AG10803 (cell line): ENCODE measurements at places on chromosomes 11 and 22.
A peak's percentile ranks its signal among the peaks of the same experiment; 100 is the strongest.

DNA sequence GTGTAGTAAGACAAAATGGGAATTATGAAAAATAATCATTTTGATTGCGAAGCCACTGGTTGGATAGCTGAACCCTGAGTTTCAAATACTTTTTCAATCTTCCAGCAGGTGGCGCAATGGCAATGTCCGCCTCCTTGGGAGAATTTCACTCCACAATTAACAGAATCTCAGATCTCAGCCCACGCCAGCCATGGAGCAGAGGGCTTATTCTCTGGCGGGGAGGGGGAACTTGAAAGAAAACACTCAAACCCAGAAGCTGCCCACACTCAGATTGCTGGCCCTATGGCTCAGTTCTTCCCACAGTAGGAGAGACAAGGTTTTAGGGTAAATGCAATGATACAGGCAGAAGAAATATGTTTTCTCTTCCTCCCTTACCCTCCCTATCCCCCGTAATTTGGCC is 38.7 kb upstream of the RCN1 start:
- DNase-seq = peak; percentile 56

DNA sequence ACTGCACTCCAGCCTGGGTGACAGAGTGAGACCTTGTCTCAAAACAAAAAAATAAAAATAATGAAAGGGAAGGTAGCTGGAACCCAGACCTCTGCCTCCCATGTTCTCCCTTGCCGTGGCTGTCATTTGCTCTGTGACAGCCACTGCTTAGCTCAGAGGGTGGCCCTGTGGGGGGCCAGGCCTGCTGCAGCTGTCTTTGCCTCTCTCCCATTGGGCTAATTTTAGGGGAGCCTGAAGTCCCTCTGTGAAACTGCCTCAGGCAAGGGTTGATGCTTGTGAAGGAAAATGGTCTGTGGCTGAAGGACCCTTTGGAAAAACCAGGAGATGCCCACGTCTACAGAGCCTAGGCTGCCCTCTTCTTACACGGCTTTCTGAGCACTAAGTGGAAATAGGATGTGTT is 42.9 kb downstream of the C11orf91 start:
- no peak for DNase-seq

DNA sequence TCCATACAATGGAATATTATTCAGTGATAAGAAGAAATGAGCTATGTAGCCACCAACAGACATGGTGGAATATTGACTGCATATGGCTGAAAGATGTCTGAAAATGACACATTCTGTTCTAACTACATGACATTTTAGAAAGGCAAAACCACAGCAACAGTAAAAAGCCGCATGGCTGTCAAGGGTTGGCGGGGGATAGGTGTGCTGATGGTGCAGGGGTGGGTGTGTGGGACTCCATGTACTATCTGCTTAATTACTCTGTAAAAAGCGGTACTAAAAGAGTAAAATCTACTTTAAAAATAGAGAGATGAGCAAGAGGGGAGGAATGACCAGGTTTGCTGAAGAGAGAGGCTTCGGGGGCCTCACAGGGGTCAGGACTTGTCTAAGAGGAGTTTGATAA is 16.7 kb upstream of the YPEL1 start:
- DNase-seq = no peak

DNA sequence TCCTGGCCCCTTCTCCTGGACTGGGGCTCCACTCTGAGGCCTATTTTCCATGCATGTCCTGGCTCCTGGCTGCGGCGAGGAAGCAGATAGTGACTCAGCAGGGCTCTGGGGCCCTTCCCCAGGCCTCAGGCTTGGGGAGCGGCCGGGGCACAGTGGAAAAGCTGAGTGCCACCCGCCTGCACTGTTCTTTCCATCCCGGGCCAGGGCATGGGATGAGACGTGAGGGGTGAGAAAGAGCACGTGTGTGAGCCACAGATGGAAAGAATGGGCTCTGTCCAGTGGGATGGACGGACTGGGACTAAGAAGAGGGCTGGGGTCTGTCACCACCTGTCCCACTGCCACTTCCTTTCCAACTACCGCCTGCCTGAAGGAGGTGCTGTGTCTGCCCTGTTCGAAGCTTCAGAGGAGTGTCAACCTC is 12.8 kb downstream of the SLC37A2 start:
- DNase-seq = no peak

- peak; percentile 90 for DNase-seq
These were observed 344.7 kb downstream of the MN1 start for GRCh38 chr22:27456696-27457503.

GRCh38 chr11:45659031-45659817 is 6.2 kb downstream of the CHST1 start:
- DNase-seq = no peak

- DNase-seq = no peak
These were observed 126.4 kb downstream of the CEP164 start for GRCh38 chr11:117453886-117454563.

DNA sequence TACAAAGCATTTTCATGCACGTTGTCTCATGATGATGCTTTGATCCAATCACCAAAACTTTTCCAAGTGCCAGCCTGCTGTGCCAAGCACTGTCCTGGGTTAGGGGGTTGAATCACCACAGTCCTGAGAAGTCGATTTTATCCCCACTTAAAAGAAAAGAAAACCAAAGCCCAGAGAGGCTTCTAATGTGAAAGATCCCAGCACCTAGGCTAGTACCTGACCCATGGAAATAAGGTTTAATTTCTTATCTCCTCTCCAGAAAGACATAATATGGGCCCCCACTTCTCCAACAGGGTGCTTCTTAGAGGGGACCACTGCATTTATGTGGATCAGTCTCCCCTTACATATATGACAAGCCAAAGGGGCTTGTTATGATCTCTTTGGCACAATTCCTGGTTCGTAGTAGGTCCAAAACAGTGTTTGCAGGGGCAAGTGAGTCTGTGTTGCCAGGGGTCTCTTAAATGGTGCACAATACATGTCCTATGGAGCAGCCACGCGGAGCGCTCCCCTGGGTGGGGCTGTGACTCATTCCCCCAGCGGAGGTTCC is 1.9 kb upstream of the BCL9L start:
- no peak for DNase-seq

DNA sequence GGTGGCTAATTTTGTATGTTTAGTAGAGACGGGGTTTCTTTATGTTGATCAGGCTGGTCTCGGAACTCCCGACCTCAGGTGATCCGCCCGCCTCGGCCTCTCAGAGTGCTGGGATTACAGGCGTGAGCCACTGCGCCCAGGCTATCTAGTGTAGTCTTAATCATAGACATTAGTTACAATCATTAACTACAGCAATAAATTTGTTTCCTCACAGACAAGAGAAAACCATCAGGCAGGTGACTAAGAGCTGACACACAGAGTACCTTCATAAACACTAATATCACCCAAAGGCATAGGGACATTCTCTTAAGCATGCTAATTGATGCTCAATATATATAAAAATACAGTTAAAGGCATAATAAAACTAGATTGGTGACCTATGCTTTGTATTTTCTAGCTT is 19.4 kb downstream of the SDHD start:
- DNase-seq = no peak

DNA sequence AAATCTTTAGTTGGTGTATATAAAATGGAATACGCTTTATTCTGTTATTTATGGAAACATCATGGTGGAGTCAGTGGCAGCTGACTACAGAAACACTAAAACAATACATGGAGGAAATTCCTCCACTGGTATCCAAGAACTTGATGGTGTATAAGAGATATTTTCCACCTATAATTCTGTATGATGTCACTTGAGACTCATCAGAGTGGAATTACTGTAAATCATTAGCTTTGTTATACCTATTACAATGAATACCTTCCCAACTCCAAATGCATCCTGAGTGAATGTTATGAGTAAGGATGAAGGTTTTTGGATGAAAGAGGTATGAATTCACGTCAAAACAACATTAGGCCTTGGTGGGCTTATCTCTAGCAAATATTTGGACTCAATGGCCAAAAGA is 258.5 kb upstream of the SORL1-AS1 start:
- DNase-seq = no peak

DNA sequence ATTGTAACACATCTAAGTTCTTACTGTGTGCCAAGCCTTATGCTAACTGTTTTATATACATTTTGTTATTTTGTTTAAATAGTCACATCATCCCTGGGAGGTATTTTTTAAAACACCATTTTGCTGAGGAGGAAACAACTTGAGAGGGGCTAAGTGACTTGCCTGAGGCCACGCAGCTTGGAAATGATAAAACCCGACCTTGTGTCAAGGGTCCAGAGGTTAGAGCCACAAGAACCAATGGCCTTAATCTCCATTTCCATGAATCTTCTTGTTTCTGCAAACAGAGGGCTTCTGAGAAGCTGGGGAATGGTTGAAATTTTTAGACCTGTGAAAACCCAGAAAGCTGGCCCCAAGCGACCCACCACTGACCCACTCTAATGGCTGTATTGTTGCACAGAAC is 16.7 kb downstream of the ABTB2 start:
- DNase-seq = no peak

- DNase-seq = no peak
These were observed 11.1 kb upstream of the MPZL2 start for GRCh38 chr11:118275176-118275575.

- no peak for DNase-seq
These were observed 866 bp downstream of the EXPH5 start for GRCh38 chr11:108592591-108593213.

DNA sequence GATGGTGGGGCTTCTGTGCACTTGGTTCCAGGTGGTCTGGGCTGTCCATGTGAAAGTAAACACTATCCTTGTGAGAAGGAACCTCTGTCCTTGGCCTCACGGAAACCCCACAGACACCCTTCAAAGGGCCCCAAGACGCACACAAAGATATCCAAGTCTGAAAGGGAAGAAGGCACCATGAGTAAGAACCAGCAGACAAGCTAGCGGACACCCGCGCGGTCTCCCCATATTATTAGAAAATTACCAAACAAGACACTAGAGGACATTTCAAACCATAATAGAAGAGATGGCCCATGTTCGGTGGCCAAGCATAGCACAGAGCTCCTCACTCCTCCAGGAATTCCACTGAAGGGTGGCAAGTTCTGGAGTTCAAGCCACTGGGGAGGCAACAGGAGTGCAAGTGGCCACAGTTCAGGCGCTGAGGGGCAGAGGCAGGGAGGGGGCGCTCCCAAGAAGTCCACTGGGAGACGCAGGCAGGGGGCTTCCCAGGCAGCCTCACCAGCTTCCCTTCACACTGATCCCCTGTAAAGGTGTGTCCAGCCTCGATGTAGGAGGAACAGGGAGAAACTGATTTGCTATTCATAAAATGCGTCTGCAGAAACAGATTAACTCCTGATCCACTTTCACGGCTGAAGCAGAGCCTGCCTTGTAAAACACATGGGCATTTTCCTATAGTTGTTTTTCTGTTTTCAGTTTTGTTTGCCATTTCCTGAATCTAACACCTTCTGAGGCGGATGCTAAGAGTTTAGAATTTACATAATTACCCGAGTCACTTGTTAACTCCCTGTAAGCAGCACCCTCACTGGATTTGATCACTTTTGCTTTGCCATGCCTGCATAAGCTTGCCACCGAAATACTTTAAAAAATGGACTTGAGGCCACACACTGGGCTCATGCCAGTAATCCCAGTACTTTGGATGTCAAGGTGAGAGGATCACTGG is 9.1 kb upstream of the PPARA start:
- no peak for DNase-seq

DNA sequence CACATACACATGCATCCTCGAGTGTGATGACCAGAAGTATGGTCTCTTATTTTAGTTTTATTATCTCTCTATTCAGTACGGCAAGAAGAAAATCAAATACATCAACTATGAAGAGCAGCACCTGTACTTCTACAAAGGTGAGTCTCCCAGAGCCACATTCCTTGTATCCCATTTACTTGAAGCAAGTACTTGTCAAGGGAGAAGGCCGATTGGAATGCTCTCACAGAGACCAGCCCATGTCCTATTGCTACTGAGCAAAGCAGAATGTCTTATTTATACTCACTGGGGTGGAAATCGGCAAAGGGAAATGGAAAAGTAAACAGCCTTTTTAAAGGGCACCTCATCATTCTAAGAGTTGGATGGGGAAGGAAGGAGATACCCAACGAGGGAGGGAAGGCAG is 72.6 kb upstream of the OR5AK2 start:
- DNase-seq = no peak

- DNase-seq = peak; percentile 25
These were observed 74.7 kb upstream of the RRM1 start for GRCh38 chr11:4019891-4020290.

- no peak for DNase-seq
These were observed 21.7 kb upstream of the PICK1 start for GRCh38 chr22:38035530-38035885.

- DNase-seq = no peak
These were observed 1888.9 kb downstream of the LRRC4C start for GRCh38 chr11:39570526-39570925.

- no peak for DNase-seq
These were observed at the start of gene MPPED2 for GRCh38 chr11:30586251-30587144. MPPED2 (minus strand) TSS chr11:30586353; CDS start chr11:30580373, 5,980 bp downstream.

GRCh38 chr11:111393096-111393495 is 14.0 kb upstream of the POU2AF1 start:
- DNase-seq = no peak

DNA sequence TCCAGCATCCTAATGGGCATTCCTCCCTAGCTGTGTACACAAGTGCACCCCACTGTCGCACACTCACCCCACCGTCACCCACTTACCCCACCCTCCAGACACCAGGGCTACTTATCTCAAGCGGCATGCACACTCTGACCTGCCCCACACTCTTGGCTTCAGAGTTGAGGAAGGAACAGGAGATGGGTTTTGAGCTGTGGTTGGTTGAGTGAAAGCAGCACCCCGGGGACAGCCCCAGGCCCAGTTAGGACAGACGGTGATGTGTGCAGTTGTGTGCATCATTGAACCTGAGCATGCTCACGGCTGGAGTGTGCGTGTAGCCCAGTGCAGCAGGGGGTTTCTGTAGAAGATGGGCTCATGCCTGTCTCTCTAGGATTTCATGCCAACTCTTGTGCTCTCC is 32.5 kb downstream of the AHNAK start:
- DNase-seq = no peak

- DNase-seq = no peak
These were observed 53.2 kb downstream of the MTMR3 start for GRCh38 chr22:29936186-29936585.

- peak; percentile 33 for DNase-seq
These were observed 3.7 kb downstream of the SERPIND1 start for GRCh38 chr22:20777420-20778177.

- peak; percentile 79 for DNase-seq
These were observed 58.2 kb upstream of the RRAS2 start for GRCh38 chr11:14417186-14417585.

- DNase-seq = peak; percentile 50
These were observed 311.4 kb downstream of the DYNC2H1 start for GRCh38 chr11:103420593-103420992.

- no peak for DNase-seq
These were observed 13.2 kb downstream of the DCUN1D5 start for GRCh38 chr11:103078710-103079109.

DNA sequence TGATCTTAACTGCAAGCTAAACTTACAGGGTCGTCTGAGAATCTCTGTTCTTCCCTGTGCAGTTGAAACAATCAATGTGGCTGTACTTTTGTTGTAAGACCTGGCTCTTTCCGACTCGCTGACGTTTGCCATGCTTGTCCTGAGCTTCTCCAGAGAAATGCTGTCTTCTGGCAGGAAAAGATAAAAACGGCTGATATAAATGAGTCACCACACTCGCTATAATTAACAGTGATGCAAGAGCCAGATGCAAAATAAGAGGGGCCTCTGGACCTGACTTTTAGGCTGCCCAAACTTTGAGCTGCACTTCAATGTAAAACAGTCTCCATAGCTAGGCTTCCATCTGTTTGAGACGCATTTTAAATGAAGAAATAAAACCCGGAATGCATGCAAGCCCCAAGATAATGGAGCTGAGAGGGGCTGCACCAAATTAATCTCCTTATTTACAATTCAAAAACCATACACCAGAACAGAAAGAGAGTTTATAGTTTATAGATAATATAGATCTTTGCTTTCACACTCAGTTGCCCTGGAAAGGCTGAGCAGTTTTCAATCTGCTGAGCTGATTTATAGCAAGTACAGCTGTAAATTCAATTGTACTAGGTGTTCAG is 48.5 kb downstream of the WT1 start:
- peak; percentile 57 for DNase-seq
